Urothelium cell line (cell line): ENCODE measurements at places on chromosomes 12 and 14.

DNA sequence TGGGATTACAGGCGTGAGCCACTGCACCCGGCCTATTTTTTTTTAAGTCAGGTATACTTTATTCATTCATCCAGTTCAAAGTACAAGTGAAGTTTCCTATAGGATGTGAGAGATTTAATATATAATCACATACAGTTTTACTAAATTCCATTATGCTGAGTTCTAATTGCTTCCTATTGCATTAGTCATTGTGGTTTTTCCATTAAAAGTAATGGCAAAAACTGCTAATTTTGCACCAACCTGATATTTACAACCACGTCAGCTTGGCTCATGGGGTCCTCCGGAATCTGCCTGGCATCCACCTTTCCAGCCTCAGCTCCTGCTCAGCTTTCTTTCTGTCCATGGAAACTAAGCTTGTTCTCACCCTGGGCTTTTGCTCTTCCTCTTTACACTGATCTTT lies 67.0 kb upstream of the CSRP2 start:
- no peak for DNase-seq

- DNase-seq = no peak
Observed at GRCh38 chr12:122884860-122885259, 11.1 kb downstream of the VPS37B start.

DNA sequence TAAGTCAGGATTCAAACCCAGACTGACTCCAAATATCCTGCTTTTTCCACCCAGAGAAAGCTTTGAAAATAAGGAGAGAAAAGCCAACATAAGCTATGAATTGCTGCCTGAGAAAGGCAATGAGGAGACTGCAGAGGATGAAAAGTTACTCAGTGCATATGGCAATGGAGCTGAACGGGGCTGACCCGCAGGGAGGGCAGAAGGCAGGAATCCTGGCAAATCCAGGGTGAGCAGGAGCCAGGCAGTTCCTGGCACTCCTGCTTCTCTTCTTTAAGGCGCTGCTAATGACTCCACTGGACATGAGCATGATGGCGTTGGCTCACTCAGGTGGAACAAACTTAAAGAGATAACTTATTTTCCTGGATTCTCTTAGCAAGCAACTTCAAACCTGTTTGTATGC lies 95.2 kb upstream of the TMCC3 start:
- DNase-seq = no peak

DNA sequence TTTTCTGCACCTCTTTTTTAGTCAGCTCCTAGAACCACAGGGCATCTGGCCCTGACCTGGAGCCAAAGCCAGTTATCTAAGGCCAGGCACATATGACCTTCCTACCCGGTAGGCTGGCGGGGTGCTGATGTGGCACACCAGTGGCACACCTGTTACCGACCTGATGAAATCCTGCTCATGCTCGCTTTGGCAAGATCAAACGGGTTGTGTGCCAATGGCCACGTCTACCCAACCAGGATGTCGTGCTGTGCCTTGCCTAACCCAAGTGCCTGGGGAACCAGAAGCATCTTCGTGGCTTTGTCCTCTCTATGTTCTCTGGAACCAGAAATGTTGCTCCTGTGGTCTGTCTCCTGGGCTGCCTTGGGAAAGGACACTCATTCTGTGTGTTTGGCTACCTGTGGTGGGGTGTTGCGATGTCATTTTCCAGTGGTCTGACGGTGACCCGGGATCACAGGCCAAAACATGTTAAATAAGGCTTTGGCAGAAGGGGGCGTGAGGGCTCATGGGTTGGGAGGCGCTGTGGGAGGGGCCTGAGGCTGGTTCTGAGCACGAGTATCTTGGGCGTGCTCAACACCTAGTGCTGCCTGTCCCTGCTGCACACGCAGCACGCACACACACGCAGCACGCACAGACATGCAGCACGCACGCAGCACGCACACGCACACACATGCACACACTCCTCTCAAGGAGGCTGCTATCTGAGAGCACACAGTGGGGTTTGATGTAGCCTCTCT lies 27.9 kb downstream of the CCNK start:
- no peak for DNase-seq

GRCh38 chr14:72629534-72629933 lies 264.4 kb downstream of the DPF3 start:
- DNase-seq = no peak
